Diencephalon (tissue), 1 donor: ENCODE measurements at places on chromosomes 5 and 9. TPM values are rescaled to one million over a fixed set of nuclear protein-coding genes. Genes with fewer than 3 reads are reported as not detected.

SLC25A48 gene
- 7.8 TPM for total RNA-seq

SOX30 gene
- not detected for total RNA-seq

TARS1 gene
- total RNA-seq: 105 TPM

CCL19 gene
- not detected for total RNA-seq
